ENCODE measurements at places on chromosomes 2 and 18. TPM values are rescaled to one million over a fixed set of nuclear protein-coding genes. Genes with fewer than 3 reads are reported as not detected.

DNA sequence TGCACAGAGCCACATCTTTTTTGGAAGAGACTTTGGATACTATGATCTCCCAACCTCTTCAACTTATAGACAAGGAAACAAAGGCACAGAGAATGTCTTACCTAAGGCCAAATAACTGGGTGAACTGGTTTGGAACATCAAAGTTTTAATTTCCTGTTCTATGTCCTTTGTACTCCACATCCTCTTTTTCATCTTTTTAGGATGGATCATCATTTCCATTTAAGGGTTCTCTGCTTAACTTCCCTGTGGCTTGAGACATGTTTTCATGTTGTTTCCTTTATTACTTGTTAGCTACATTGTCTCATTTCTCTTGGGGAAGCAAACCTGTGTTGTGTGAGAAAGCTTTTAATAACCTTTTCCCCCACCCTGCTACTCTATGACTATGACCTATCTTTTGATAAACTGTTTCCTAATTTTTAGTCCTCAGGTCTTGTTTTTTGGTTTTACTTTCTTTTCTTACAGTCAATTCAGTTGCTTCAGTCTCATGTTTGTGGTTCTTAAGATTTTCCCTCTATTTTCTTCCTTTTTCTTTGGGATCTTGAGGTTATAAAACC is 22.5 kb upstream of the RMND5A start:
- H3K27me3 ChIP-seq: no peaks in the 10 kb centered on the region
- H3K27ac ChIP-seq: no peak overlapping the region

GRCh38 chr2:19890104-19890503 is 11.7 kb downstream of the TTC32 start:
- H3K4me1 ChIP-seq: peaks cover 15% of the 10 kb centered on the region
- H3K36me3 ChIP-seq: no peaks in the 10 kb centered on the region
- H3K27me3 ChIP-seq: no peaks in the 10 kb centered on the region
- no peak overlapping the region for H3K4me3 ChIP-seq

GRCh38 chr2:84708442-84708841 is 172.4 kb downstream of the TRABD2A start:
- no peaks in the 10 kb centered on the region for H3K4me1 ChIP-seq
- no peak overlapping the region for H3K27ac ChIP-seq
- H3K36me3 ChIP-seq: no peaks in the 10 kb centered on the region
- H3K4me3 ChIP-seq: no peak overlapping the region
- H3K27me3 ChIP-seq: no peaks in the 10 kb centered on the region

- H3K27me3 ChIP-seq: no peaks in the 10 kb centered on the region
- H3K4me1 ChIP-seq: no peaks in the 10 kb centered on the region
- DNase-seq: no peak
- no peak overlapping the region for H3K27ac ChIP-seq
- H3K4me3 ChIP-seq: no peak overlapping the region
These were observed 1015.0 kb downstream of the BCL11A start for GRCh38 chr2:59538398-59538911.

- no peak overlapping the region for H3K27ac ChIP-seq
- H3K4me1 ChIP-seq: no peaks in the 10 kb centered on the region
- no peaks in the 10 kb centered on the region for H3K27me3 ChIP-seq
These were observed 13.8 kb downstream of the ZNF2 start for GRCh38 chr2:95179451-95179850.

GRCh38 chr2:165239856-165240515 is 772 bp downstream of the SCN2A start:
- H3K27me3 ChIP-seq: no peaks in the 10 kb centered on the region
- H3K4me3 ChIP-seq: no peak overlapping the region
- no peaks in the 10 kb centered on the region for H3K4me1 ChIP-seq
- no peaks in the 10 kb centered on the region for H3K36me3 ChIP-seq
- H3K27ac ChIP-seq: no peak overlapping the region

DNA sequence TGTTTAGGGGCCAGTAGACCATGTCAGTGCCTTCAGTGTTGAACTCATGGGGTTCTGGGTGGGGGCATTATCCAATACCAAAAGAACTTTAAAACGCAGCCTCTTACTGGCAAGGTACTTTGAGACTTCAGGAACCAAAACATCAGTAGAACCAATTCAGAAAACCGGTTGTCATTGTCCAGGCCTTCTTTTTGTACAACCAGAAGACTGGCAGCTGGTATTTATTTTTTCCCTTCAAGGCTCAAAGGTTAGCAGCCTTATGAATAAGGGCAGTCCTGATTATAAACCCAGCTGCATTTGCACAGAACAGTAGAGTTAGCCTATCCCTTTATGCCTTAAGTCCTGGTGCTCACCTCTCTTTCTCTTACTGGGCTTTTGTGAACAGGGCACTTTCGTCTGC is 113.8 kb upstream of the EML6 start:
- no peak overlapping the region for H3K4me3 ChIP-seq
- peaks cover 25% of the 10 kb centered on the region for H3K36me3 ChIP-seq
- H3K4me1 ChIP-seq: peaks cover 88% of the 10 kb centered on the region
- no peak for DNase-seq
- H3K27me3 ChIP-seq: no peaks in the 10 kb centered on the region

GRCh38 chr2:115842306-115842705 is 1399.9 kb downstream of the DPP10 start:
- no peaks in the 10 kb centered on the region for H3K36me3 ChIP-seq
- H3K27me3 ChIP-seq: no peaks in the 10 kb centered on the region
- DNase-seq: no peak
- no peaks in the 10 kb centered on the region for H3K4me1 ChIP-seq
- H3K27ac ChIP-seq: no peak overlapping the region

GRCh38 chr2:145752091-145752806 is 1232.3 kb upstream of the ZEB2 start:
- peak overlapping the region; percentile 38 for H3K27ac ChIP-seq
- no peaks in the 10 kb centered on the region for H3K36me3 ChIP-seq
- no peaks in the 10 kb centered on the region for H3K27me3 ChIP-seq
- peaks cover 33% of the 10 kb centered on the region for H3K4me1 ChIP-seq

GRCh38 chr2:228407821-228408220 is 226.3 kb upstream of the SPHKAP start:
- H3K36me3 ChIP-seq: no peaks in the 10 kb centered on the region
- H3K4me3 ChIP-seq: no peak overlapping the region
- DNase-seq: no peak

- DNase-seq: no peak
- peak overlapping the region; percentile 81 for H3K27ac ChIP-seq
- peaks cover 61% of the 10 kb centered on the region for H3K4me1 ChIP-seq
- no peak overlapping the region for H3K4me3 ChIP-seq
- no peaks in the 10 kb centered on the region for H3K27me3 ChIP-seq
These were observed 74.0 kb downstream of the CERS6 start for GRCh38 chr2:168529900-168530561.

DNA sequence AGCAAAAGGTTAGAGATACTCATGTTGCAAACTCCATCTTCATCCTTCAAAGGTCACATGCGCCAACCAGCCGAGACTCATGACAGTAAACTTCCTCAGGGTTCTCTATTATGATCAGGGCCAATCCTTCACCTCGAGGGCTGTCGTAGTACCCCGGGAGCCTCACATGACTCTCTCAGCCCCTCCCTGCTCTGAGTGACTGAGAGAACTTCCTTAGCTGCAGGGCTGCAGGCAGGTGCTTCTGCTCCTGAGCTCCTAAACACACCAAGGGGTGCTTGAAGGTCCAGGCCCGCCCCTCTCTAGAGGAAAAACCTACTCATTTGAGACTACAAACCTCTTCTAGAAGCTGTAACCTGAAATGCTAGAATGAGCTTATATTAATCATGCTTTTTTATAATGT is 48.2 kb downstream of the LONRF2 start:
- peak overlapping the region; percentile 74 for H3K27ac ChIP-seq
- H3K4me3 ChIP-seq: no peak overlapping the region
- DNase-seq: no peak
- peaks cover 23% of the 10 kb centered on the region for H3K4me1 ChIP-seq
- H3K36me3 ChIP-seq: no peaks in the 10 kb centered on the region

DNA sequence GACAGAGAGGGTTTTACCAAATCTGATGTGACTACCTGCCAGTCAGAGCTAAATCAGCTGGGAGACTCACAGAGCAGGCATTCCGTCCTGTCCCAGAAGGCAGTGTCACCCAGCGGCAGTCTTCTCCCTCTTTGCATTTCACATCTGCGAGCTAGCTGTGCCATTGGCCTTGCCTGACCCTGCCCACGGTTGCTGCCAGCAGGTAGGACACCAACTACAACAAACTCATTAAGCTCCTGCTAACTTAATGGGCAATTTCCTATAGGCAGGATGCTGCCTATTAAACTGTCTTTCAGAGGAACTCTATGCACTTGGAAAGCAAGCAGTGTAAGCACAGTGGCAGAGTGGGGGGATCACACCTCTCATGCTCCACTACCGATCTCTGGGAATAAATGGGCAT is 116.4 kb upstream of the CAPN13 start:
- DNase-seq: no peak
- no peak overlapping the region for H3K4me3 ChIP-seq

GRCh38 chr18:79940126-79940813 is 11.2 kb downstream of the SLC66A2 start:
- H3K27ac ChIP-seq: no peak overlapping the region
- H3K4me1 ChIP-seq: peaks cover 28% of the 10 kb centered on the region
- no peak for DNase-seq
- no peaks in the 10 kb centered on the region for H3K27me3 ChIP-seq
- H3K36me3 ChIP-seq: peaks cover 22% of the 10 kb centered on the region

DNA sequence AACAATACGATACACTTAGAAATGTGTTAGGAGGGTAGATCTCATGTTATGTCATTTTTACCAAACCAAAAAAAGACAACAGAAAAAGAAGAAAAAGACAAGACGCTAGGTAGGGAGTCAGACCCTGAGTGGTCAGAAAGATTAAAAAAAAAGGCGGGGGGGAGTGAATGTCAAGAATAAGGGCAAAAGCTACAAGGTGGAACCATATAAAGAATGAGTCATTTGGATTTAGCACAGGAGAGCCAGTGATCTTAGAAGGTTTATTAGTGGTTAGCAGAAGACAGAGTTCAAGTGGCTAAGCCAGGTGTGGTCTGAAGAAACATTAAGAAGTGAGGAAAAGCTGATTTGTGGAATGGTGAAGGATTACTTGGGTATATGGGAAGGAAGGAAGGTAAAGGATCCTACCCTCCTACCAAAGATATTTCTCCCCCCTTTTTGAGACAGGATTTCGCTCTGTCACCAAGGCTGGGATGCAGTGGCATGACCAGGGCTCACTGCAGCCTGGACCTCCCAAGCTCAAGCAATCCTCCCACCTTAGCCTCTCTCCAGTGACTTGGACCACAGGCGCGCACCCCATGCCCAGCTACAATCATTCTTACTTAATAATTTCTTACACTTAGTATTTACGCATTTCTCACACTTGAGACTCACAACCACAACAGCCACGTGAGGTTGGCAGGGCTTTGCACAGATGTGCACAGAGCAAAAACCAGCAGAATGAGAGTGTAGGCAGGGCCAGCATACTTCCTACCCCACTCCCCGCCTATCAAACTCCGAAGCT is 2.6 kb downstream of the DSC2 start:
- H3K4me3 ChIP-seq: no peak overlapping the region
- H3K27me3 ChIP-seq: no peaks in the 10 kb centered on the region
- peaks cover 13% of the 10 kb centered on the region for H3K4me1 ChIP-seq
- no peak for DNase-seq
- no peaks in the 10 kb centered on the region for H3K36me3 ChIP-seq
- no peak overlapping the region for H3K27ac ChIP-seq

GRCh38 chr18:26546170-26546874 is 2.0 kb downstream of the KCTD1 start:
- peak overlapping the region; percentile 66 for H3K4me3 ChIP-seq
- DNase-seq: no peak
- H3K27ac ChIP-seq: no peak overlapping the region
- peaks cover 14% of the 10 kb centered on the region for H3K27me3 ChIP-seq
- peaks cover 36% of the 10 kb centered on the region for H3K4me1 ChIP-seq

GRCh38 chr2:143392358-143392757 is 263.1 kb downstream of the ARHGAP15 start:
- no peaks in the 10 kb centered on the region for H3K4me1 ChIP-seq
- no peak overlapping the region for H3K27ac ChIP-seq
- no peak for DNase-seq
- H3K36me3 ChIP-seq: no peaks in the 10 kb centered on the region
- no peaks in the 10 kb centered on the region for H3K27me3 ChIP-seq

- no peaks in the 10 kb centered on the region for H3K27me3 ChIP-seq
- DNase-seq: no peak
- H3K4me1 ChIP-seq: no peaks in the 10 kb centered on the region
- no peak overlapping the region for H3K4me3 ChIP-seq
These were observed 124.1 kb upstream of the NOSTRIN start for GRCh38 chr2:168678153-168678853.

DNA sequence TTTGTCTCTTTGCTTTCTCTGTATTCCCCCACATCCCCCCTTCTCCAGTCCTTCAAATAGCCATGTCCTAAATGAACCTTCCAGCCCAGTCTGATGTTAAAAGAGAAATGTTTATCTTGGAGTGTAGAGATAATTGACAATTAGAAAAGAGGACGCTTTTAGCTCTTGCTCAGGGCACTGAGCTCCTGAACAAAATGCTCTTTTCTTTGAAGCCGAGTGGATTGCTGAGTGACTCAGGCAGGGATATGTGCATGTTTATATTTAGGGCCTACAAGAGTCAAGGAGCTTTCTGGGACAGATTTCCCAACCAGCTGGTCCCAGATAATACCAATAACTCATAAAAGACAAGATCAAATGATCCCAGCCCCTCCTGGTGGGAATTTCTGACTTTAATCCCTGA is 88.0 kb upstream of the SETBP1 start:
- no peaks in the 10 kb centered on the region for H3K36me3 ChIP-seq
- H3K27me3 ChIP-seq: no peaks in the 10 kb centered on the region
- peaks cover 72% of the 10 kb centered on the region for H3K4me1 ChIP-seq
- H3K4me3 ChIP-seq: no peak overlapping the region
- peak overlapping the region; percentile 77 for H3K27ac ChIP-seq

GRCh38 chr2:106845716-106846115 is 40.3 kb downstream of the ST6GAL2 start:
- H3K27ac ChIP-seq: no peak overlapping the region
- peaks cover 6% of the 10 kb centered on the region for H3K4me1 ChIP-seq
- no peak overlapping the region for H3K4me3 ChIP-seq
- peak; percentile 88 for DNase-seq
- H3K27me3 ChIP-seq: no peaks in the 10 kb centered on the region
- H3K36me3 ChIP-seq: no peaks in the 10 kb centered on the region

- H3K27me3 ChIP-seq: no peaks in the 10 kb centered on the region
- H3K36me3 ChIP-seq: no peaks in the 10 kb centered on the region
- H3K27ac ChIP-seq: no peak overlapping the region
- DNase-seq: no peak
- no peak overlapping the region for H3K4me3 ChIP-seq
These were observed 130.7 kb upstream of the SERTAD2 start for GRCh38 chr2:64784168-64785061.

The ATP6V1B1 gene
- 0.83 TPM for total RNA-seq

The PRSS56 gene
- total RNA-seq: not detected

The DHRS9 gene
- total RNA-seq: 0.75 TPM

The CRYGD gene
- total RNA-seq: not detected

The TCF23 gene
- total RNA-seq: not detected

The POTEC gene
- total RNA-seq: not detected
